CD4-positive, alpha-beta T cell treated with Interleukin-10 for 1 hour (primary cell): ENCODE measurements at places on chromosomes 3 and 15.

GRCh38 chr15:33226559-33227181 is 32.2 kb upstream of the FMN1 start:
- DNase-seq, result peak; percentile 76

GRCh38 chr3:73520931-73521461 is 103.7 kb downstream of the PDZRN3 start:
- no peak for DNase-seq

DNA sequence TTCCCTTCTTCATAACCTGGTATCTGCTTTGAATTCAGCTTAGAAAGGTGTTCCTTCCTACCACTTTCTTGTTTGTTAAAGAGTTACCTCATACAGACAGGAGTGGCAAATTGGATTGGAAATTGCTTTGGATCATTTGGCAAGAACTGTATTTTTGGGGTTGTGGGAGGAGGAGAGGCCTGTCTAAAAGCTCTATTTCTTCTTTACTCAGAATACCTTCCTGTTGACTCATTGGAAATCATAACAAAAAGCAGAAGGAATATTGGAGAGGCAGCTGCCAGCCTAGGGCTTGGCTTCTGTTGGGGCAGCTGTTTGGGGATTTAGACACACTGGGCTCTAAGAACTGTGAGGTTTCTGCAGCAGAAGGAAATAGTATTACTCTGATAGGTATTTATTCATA is 14.2 kb downstream of the IQGAP1 start:
- DNase-seq, result no peak

DNA sequence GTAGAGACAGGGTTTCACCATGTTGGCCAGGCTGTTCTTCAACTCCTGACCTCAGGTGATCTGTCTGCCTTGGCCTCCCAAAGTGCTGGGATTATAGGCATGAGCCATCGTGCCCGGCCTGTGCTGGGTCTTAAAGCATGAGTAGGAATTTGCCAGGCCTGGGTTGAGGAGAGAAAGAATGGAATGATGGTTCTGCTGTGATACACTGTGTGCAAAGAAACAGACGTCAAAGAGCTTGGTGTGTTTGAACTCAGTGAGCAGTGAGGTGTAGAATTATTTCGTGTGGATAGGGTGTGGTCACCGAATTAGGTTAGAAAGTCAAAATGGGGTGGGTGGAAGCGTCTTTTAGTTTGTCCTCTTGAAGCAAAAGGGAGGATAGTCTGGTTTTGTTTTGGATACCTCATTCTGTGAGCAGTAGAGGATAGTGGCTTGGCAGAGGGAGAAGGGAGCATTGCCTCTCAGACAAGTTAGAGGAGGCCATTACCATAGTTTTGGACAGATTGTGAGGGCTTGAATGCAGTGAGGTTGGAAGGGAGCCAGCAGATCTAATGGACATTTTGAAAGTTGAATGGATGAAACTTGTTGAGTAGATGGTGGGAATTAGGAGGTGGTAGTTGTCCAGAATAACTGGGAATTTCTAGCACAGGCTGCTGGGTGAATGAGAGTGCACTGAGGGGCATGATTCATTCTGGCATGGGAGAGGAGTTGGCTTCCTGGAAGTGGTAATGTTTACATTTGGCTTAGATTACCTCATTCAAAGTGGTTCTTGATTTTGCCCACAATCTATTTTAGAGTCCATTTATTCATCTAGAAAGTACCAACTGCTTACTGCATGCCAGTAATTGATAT is 27.2 kb downstream of the AKAP13 start:
- DNase-seq, result peak; percentile 46

DNA sequence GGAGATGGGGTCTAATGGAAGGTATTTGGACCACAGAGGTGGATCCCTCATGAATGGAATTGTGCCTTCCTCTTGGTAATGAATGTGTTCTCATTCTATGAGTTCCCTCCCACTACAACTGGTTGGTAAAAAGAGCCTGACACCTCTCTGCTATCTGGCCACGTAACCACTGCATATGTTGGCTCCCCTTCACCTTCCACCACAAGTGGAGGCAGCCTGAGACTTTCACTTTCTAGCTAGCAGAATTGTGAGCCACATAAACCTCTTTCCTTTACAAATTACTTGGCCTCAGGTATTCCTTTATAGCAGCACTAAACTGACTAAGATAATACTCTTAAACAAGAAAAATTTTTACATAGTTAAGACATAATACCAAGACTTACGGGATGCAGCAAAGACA is 155.3 kb downstream of the NR1I2 start:
- peak; percentile 49 for DNase-seq

DNA sequence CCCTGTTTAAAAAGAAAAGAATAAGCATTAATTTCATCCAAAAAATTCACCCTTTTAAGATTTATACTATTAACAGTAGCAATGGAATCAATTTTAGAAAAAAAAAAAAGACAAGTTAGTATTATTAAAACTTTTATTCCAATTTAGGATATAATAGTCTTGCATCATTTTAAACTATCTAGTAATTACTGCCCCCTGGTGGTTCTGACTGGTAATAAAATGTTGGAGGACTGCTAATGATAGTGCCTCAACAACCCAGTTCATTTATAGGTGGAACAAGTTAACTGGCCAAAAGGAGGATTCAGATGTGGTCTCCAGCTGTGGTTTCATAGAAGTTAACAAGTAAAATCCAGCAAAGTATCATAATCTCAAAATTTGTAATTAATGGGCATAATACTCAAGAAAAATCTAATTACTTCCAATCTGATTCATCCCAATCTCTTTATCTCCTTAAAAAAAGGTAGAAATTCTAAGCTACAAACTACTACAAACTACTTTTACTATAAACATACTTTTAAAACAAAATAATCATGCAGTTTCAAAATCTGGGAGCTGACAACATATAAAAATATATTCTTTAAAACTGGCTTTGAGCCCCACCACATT is 30.7 kb upstream of the WDR49 start:
- peak; percentile 80 for DNase-seq

DNA sequence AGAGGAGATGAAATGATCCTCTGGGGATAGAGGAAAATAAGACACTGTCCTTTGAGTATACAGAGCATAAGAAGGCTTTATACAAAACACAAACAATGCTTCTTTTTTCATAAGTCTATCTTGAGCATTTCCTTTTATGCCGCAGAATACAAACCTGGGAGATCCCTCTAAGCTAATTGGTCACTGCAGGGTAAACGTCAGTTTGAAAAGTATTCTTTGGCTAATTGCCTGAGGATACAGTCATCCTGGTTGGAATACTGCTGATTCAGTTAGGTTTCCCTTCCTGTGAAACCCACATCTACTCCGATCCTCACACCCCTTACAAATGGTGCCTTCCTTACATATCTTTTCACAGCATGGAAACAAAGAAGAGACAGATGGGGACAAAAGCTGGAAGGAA is 10.6 kb downstream of the WNT5A start:
- DNase-seq, result no peak

- DNase-seq, result no peak
Measured at GRCh38 chr3:177823701-177824189, 626.5 kb upstream of the TBL1XR1 start.
